ENCODE measurements at places on chromosomes 1 and 21.

DNA sequence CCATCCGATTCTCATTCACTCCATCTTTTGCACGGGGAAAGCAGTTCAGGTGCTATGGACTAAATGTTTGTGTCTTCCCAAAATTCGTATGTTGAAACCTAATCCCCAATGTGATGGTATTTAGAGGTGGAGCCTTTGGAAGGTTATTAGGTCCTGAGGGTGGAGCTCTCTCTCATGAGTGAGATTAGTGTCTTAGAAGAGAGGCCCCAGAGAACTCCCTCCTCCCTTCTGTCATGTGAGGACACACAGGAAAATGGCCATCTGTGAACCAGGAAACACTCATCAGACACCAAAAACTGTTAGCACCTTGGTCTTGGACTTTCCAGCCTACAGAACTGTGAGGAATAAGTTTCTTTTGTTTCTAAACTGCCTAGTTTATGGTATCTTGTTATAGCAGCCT is 15.8 kb upstream of the CCDC190 start:
- no peak for DNase-seq

DNA sequence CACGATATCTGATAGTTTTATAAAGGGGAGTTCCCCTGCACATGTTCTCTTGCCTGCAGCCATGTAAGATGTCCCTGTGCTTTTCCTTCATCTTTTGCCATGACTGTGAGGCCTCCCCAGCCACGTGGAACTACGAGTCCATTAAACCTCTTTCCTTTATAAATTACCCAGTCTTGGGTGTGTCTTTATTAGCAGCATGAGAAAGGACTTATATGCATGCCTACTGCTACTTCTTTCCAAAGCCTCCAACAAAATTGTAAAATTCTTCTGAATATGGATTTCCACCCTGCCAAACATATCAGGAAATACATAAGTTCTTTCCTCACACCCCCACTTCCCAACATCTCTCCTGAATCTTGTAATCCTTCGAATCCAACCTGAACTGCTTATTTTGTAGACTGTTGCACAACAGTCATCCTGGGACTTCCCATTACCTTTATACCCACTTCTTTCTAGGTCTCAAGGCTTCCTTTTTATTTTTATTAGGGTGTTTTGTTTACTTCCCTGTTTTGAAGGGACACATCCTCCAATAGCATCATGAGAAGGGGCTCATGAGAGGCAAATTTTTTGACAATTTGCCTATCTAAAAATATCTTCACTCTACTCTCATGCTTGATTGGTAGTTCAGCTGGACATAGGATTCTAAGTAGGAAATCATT is 67.5 kb upstream of the MUTYH start:
- DNase-seq, result no peak

DNA sequence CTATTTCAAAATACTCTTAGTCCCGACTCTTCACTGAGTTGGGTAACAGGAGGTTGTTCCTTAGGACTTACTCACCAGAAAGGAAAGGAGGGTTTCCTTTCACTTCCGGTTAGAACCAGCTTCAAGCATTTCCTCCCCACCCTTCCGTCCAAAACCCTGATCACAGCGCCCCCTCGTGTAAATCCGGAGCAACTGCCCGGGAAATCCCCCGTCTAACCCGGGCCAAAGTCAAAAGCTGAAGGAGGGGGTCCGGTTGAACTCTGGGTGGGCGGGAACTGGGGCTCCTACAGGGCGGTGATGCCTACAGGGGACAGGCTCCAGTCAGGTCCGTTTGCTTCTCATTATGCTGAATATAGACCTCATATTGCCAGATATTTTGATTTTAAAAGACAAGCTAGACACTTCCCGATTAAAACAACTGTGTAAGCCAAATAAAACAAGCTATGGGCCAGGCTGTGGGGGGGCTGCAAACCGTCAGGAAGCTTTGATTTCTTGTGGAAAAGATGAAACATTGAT is 15.0 kb upstream of the MTARC2 start:
- DNase-seq, result peak; percentile 79

- DNase-seq, result no peak
Measured at GRCh38 chr21:15775291-15775690, 45.5 kb downstream of the USP25 start.
